WTC11 (cell line): ENCODE measurements at places on chromosomes 7 and 10. TPM values are rescaled to one million over a fixed set of nuclear protein-coding genes. Genes with fewer than 3 reads are reported as not detected.

The VWA2 gene
- total RNA-seq = 2.1 to 3.1 TPM (median 2.7 TPM) in 3 replicates

- no peak for DNase-seq
Measured at GRCh38 chr7:158603773-158604755, 16.4 kb upstream of the PTPRN2 start.

The AGAP9 gene
- 8.4 to 14.2 TPM (median 12.9 TPM) in 3 replicates for total RNA-seq

The DRGX gene
- not detected in 3 replicates for total RNA-seq

DNA sequence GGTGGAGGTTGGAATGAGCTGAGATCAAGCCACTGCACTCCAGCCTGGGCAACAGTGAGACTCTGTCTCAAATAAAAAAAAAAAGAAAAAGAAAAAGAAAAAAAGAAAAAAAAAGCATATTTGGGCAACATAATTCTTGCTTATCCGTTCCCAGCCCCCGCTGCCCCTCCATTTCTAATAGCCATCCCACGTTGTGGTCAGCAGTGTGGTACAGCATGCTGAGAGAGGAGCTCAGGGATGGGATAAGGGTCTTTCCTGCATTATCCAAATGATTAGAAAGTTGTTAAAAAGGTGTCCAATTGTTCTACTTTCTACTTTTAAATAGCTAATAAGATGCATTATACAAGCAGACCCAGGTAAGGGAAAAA is 104.9 kb upstream of the ZNF92 start:
- DNase-seq = no peak

The GHRHR gene
- total RNA-seq = 4.0 to 6.6 TPM (median 5.0 TPM) in 3 replicates

DNA sequence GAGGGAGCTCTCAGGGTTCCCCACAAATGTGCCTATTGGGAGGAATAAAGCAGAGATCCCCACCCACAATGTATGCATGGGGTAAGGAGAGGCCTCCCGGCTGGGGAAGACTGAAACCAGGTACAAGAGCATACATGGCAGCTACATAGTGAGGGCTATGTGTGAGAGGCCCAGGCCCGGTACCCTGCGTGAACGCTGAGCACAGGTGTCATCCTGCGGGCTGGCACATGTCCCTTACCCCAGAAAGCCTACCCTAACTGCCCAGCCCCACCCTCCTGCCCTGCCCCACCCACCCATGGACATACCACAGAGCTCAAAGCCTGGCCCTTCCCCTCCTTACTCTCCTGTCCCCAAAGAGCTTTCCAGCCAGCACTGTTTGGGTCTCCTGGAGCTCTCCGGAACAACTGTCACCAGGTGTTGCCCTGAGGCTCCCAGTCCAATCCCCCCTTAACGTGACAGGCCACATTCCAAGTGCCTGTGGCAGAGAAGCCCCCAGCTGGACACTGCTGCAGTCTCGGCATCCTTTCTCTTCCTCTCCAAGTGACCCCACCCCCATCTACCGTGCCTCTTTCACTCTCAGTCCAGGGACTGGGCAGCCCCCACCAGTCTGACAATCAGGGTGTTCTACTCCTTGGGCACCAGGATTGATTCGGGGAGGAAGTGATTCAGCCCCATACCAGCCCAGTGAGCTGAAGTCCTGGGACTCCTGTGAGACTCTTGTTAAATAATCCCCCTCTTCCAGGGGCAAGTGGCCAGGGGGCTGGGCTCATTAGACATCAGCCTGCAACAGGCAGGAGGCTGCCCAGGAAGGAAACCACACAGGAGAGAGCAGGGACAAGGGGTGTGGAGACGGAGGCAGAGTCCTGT is 19.6 kb downstream of the GRID1 start:
- no peak for DNase-seq

DNA sequence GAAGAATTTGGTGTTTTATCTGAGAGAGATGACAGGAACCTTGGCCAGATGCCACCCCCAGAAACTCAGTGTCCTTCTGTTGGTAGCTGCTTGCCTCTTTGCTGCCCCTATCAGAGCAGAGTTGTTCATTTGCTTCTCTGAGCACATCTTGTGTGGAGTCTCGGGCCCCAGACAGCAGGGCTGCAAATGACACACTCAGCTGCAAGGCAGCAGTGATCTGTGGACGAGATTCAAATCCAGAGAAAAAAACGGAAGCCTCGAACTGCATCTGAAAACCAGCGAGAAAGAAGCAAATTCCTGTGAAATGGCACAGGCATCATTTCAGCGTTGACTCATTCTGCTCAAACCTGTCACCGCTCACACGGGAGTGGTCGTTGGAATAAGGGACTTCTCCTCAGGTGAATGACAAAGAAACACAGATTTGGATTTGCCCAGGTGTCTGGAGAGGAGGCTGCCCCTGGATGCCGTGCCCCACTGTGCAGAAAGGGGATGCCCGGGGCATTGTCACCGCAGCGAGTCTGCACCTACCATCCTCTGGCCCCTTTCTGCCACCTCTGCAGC is 144.7 kb downstream of the PFKFB3 start:
- no peak for DNase-seq
